Effector memory CD4-positive, alpha-beta T cell (primary cell): ENCODE measurements at places on chromosomes 11 and 22.

- DNase-seq: no peak
Measured at GRCh38 chr22:47808236-47808635, 1045.8 kb downstream of the TBC1D22A start.

- no peak for DNase-seq
Measured at GRCh38 chr11:75891947-75892739, 77.1 kb downstream of the UVRAG start.

DNA sequence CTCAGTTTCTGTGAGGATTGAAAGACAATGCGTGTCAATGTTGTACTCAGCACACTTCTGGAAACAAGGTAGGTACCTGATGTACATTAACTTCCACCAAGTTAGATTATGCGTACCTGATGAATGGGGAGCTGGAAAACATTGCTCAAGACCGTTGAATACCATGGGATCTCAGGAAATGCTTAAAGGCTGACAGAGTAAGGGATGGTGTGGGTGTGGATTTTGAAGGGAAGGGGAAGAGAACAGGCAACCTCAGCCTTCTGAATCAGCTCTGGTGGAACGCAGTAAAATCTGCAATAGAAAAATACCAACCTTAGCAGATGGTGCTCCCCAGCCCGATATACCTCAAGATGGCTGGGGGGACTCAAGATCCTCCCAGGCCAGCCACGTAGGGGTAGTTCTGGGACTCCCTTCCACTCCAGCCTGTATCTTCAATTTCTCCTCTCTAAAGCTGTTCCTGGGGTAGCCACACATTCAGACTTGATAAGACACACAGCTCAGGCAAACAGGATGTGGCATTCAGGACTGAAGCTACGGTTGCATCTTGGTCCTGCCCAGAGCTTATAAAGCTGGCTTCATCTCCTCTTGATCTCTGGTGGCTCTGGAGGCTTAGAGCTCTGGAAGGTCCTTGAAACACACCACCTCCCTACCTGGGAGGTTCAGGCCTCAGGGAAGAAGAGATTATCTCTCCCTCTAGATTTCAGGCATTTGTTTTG, 111.8 kb downstream of the CTNND1 start:
- DNase-seq: no peak

- no peak for DNase-seq
Measured at GRCh38 chr11:83827940-83828554, 541.9 kb upstream of the CCDC90B start.

DNA sequence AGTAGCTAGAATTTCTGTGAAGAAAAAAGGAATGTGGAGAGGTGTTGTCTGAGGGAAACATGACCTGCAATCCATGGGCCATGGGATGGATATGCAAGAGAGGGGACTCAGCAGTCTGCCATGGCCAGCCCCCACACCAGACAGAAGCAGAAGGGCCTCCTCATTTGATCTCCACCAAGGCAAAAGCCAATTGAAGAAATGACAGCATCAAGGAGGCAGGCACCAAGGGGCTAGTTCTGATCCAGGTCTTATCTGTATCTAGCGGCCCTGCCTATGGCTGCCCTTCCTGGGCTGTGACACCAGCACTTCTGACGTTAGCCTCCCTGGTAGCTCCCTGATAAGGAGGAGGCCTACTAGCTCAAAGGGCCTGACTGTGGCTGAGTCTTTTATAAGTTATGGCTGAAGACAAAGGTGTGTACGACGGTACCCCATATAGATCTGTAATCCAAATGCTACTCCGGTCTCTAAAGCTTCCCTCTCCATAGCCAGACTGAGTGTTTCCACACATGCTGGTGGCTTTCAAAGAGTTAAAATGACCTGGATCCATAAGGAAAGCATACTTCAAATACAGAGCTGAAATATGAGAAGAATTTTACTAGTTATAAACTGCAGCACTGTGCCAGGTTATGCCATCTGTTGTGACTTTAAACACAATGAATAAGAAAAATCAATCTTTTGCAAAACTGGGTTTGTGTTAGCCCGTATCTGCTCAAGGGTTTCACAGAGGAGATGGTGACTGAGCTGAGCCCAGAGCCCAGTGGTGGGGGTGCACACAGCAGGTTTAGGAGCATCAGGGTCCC, 34.4 kb downstream of the HIRA start:
- DNase-seq: no peak

DNA sequence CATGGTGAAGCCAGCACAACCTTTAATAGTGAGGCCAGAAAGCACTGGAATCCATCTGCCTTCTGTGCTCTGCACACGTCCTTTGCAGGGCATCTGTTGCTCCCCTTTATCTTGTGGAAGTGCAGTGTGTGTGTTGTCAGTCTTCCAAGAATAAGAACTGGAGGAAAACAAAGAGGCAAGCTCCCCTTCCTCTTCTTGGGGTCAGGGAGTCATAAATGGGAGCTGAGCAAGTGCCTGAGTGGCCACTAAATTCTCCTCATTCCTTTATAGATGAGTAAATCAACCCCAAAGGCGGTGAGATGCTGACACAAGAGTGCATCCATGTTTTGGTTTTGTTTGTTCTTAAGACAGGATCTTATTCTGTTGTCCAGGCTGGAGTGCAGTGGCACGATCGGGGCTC, 38.3 kb downstream of the WT1 start:
- DNase-seq: no peak

- no peak for DNase-seq
Measured at GRCh38 chr11:100536979-100537378, 150.1 kb upstream of the ARHGAP42 start.

- DNase-seq: no peak
Measured at GRCh38 chr22:28405588-28405987, 274.1 kb downstream of the TTC28 start.

GRCh38 chr11:73182824-73183321, 35.2 kb upstream of the P2RY2 start:
- no peak for DNase-seq

GRCh38 chr22:38032681-38033521, 24.3 kb upstream of the PICK1 start:
- no peak for DNase-seq

- no peak for DNase-seq
Measured at GRCh38 chr11:5701055-5701577, 11.5 kb downstream of the TRIM22 start.

DNA sequence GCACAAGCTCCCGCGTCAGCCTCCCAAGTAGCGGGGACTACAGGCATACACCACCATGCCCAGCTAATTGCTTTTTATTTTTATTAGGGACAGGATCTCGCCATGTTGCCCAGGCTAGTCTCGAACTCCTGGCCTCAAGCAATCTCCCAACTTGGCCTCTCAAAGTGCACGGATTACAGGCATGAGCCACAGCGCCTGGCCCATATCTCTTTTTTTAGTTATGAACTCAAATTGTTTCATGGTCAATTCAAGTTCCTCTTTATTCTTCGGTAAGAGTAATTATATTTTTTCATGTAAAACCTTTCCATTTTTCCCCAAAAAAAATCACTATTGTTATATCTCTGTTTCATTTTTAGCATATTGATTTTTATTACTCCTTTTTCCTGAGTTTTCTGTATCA, 25.5 kb downstream of the FCHSD2 start:
- DNase-seq: no peak

GRCh38 chr11:25423436-25424199, 908.3 kb upstream of the ANO3 start:
- no peak for DNase-seq

DNA sequence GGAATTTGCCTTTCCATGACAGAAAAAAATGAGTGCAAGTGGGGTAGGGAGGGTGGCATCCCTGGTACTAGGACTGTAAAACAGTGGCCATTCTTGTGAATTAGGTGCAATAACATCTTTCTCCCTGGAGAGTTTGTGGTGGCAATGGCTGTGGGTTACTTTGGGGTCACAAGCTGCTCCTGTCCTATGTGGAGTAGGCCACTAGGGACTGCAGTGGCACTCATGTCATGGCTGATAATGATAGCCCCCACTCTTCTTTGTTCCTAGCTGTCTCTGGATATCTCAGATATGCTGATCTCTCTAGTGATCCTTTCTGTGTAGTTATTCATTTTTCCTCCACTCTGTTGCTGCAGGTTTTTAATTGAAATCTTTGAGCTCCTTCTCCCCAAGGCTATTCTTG, 270.5 kb upstream of the CHORDC1 start:
- DNase-seq: no peak

GRCh38 chr22:29712119-29712518, 7.7 kb upstream of the CABP7 start:
- no peak for DNase-seq

DNA sequence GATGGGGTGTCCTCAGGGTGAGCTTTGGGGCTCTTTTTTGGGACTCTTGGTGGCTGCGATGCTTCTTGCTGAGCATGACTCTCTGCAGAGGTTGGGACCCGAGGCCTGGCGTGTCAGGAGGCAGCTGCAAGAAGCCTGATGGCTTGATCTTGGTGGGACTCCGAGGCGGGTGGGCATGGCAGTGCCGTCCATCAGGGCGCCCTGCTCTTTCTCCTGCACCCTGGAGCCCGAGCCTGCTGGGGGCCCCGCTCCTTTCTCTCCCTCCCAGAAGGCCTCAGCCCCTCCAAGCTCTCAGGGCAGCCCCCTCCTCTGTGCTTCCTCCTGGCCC, 432.7 kb downstream of the TBC1D22A start:
- no peak for DNase-seq

DNA sequence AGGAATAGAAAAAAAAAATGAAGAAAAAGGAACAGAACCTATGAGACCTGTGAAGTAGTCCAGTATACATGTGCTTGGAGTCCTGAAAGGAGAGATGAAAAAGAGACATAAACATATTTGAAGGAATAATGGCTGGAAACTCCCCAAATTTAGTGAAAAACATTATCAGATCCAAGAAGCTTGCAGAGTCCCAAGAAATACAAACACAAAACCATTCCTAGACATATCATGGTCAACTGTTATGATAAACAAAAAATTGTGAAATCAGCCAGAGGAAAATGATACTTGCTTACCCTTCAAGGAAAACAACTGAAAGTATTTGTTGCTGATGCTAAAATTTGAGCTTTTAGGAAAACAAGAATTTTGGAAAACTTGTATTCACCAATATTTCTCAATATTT, 250.1 kb downstream of the DDX10 start:
- no peak for DNase-seq

- no peak for DNase-seq
Measured at GRCh38 chr22:40476341-40476740, 105.9 kb downstream of the SGSM3 start.

DNA sequence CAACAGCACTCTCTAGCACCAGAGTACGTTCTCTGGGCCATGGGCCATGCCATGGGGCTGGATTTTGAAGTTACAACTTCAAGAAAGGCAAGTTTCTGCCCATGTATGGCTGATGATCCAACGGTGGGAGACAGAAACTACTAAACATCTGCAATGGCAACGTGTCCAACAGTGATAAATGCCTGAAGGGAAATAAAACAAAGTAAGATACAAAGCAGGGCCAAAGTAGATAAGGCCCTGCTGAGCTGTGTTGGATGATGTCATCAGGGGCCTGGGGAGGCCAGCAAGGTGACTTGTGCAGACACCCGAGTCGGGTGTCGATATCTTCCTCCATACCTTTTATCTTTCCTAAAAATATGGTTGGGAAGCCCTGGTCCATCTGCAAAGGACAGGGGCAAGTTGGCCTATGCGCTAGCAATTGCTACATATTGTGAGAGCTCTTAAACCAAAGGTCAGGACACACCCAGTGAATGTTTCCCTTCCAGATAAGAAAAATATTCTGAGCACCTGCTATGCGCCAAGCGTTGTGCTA, 487.2 kb downstream of the MN1 start:
- no peak for DNase-seq

DNA sequence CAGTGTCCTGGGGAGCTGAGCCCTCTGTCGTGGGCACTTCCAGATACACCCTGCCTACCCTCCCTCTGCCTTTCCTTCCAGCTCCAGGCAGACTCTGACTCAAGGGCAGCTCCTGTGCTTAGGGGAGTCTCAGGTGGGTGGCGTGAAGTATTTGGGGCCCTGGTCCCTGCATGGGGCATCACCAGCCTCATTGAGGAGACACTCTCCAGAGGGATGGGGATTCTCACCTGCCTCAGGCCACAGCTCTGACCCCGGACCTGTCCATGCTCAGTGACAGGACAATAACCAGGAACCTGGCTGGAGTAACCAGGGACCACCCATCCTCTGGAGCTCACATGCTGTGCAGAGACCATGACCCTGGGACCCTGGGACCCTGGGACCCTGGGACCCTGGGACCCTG, 41.2 kb downstream of the GGTLC2 start:
- no peak for DNase-seq

- DNase-seq: no peak
Measured at GRCh38 chr11:125404157-125404810, 91.8 kb downstream of the FEZ1 start.

GRCh38 chr11:99535406-99535805, 514.7 kb downstream of the CNTN5 start:
- no peak for DNase-seq

- no peak for DNase-seq
Measured at GRCh38 chr11:123718063-123718462, 23.4 kb downstream of the ZNF202 start.

DNA sequence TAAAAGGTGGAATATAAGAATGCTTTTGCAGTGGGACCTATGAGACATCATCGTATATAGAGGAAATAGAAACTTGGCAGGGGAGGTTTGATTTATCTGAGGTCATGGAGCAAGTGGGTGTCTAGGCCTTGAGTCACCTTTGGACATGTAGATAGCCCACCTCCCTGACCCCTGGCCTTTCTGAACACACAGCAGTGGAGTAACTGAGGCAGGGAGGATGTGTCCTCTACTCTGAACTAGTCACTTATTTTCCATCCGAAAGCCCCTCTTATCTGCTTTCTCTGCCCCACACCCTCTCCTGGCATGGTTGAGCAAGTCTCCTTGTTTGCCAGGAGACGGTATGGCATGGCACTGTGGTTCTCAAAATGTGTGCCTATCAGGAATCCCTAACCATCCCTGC, 7.9 kb downstream of the CD82 start:
- no peak for DNase-seq

DNA sequence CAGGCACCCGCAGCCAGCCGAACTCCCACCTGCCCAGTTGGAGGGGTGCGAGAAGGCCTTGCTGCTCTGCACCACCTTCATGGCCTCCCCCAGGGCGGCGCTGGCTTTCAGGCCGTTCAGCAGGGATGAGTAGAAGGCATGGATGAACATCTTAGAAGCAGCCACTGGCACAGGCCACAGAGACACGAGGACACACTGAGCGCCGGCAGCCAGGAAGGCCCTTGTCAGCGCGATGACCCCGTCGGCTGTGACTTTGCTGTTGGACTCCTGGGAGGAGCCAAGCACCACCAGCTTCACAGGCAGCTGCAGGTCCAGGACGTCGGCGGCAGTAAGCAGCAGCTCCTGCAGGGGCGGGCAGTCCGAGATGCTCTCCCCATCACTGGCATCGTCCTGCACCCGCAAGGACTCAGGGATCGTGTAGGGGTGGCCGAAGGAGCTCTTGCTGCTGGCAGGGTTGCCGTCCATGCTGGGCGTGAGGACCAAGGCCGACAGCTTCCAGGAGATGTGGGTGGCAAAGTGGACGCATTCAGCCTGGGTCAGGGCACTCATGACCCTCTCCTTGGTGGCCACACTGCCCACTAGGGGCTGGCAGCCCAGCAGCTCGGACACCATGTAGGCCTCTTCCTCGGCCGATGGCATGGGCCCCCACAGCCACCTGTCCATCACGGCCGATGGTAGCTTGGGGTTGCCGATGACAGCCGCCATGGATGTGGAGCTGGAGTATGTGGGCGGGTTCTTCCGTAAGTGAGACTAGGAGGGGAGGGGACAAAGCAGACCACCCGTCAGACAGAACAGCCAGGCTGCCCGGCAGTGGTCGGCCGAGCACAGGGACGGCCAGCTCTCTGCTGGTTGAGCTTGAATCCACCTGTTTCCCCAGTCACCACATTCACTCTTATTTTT, 79.7 kb upstream of the PITPNB start:
- DNase-seq: no peak

- peak; percentile 93 for DNase-seq
Measured at GRCh38 chr22:35299673-35300499, at the start of gene TOM1. TSS of gene TOM1 (plus strand) at chr22:35299894. CDS start at chr22:35299929, 35 bp downstream.
